Epithelial cell of esophagus (primary cell): ENCODE measurements at places on chromosomes 16 and 17.
A peak's percentile ranks its signal among the peaks of the same experiment; 100 is the strongest.

GRCh38 chr17:16448490-16448889 is 33.1 kb downstream of the TRPV2 start:
- DNase-seq: no peak

- no peak for DNase-seq
Measured at GRCh38 chr17:43405861-43406260, 7.1 kb downstream of the ARL4D start.

DNA sequence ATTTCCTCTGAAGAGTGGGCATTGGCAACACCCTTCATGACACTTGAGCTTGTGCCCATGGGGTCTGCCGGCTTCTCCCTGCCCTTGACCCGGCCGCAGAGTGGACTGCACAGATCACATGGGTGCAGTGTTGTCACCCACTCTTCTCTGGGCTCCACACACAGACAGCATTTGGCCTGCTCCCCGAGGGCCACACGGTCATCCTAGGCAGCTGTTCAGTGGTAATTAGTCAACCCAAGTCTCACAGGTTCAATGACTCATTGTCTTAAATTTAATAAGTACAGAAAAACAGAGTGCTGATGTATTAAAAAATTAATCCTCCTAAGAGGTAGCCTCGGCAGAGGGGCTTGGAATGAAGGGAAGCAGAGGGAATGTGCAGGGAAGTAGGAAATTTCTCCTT is 204.8 kb downstream of the MSI2 start:
- DNase-seq: peak; percentile 65

- DNase-seq: no peak
Measured at GRCh38 chr17:13746404-13746803, 144.7 kb upstream of the HS3ST3A1 start.

DNA sequence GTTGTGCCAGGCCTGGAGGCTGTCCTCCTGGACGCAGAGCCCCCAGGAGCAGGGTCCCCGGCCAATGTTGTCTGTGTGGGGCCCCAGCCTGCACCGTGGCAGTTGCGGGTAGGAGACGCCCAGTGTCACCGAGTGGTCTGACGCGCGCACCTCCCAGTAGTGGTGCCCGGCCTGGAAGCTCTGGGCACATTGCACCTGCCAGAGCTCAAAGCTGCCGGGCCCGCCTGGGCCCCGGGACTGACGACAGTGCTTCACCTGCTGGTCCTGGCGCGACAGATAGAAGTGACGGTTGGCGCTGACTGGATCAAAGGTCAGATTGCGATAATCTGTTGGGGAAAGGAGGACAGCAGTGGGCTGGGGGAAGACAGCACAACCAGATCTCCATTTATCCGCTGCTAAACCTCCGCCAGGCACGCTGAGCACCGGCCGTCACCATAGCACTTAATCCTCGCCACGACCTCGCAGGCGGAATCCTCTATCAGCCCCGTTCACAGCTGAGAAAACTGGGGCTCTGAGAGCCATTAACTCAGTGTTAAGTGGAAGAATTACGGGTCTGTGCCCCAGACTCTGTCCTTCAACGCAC is 5.6 kb downstream of the TRIM65 start:
- DNase-seq: no peak

DNA sequence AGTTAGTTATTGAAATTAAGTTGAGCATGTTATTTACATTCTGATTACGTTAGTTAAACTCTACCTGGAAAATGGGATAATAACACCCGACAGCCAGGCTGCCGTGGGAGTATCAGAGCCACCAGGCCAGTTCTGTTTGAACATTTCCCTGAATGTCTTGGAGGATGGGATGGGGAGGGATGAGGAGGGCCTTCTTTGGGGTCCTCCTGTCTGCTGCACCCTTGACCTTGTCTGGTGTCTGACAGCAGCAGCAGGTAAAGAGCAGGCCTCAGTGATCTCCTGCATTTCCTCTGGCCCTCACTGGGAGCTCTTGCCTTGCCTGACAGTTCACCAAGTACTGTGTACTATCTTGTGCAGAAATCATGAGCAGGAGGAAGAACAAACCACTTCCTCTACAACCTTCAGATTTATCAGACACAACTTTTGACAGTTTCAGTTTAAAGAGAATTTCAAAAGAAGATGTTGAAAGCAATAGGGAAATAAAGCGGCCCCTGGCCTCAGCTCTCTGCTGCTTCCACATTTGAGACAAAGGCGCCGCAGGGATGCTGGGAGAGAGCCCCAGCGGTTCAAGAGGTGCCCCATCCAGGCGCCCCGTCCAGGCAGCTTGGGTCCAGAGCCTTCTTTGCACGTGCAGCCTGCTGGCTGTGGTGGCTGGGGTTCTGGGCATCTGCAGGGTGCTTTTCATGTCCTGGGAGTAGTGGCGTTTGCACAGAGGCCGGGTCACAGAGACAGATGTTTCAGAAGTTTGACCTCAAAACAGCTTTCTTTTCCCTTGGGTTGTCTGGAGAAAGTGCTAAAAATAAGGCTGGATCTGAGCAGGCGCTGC is 25.3 kb downstream of the CMIP start:
- no peak for DNase-seq

DNA sequence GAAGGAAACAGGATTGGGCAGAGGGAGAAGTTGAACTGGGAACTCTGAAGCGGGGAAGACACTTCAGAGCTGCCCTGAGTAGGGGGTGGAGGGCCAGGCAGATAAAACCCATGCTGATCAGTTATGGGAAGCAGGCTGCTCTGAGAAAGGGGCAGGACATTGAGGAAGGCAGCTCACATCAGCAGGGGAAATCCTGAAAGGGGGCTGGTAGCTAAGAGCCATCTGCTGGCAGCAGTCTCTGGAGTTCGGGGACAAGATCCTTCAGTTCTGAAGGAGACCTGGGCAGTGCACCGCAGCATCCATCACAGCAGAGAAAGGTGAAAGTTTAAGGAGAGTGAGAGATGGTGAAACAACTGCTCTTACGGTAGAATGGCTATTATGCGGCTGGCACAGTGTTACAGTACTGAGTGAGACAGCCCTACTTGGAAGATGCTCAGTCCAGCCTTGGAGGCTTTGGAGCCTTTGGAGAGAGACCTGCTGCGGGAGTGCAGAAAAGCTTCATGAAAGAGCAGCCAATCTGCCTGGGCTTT is 5.4 kb upstream of the KIF18B start:
- no peak for DNase-seq

- peak; percentile 74 for DNase-seq
Measured at GRCh38 chr17:19724501-19725420, 8.4 kb upstream of the SLC47A2 start.

GRCh38 chr16:66036793-66037715 is 329.4 kb upstream of the CDH5 start:
- DNase-seq: no peak

GRCh38 chr17:1315409-1315808 is 35.9 kb downstream of the TRARG1 start:
- DNase-seq: no peak

DNA sequence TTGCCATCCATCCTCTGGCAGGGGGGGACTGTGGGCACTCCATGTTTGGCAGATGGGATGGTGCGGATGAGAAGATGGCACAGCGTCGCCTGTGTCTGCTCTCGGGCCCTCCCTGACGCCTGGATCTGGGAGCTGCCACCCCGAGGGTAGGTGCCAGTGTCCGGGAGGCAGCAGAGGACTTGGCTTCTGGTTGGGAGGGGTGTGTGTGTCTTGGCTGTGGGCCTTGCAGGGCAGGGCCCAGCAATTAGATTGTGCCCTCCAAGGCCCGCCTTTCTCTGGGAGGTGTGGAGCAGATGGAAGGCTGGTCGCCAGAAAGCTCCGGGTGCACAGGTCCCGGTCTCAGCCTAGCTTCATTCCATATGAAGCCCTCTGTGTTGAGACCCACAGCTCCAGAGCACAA is 1.4 kb downstream of the RAP1GAP2 start:
- no peak for DNase-seq

DNA sequence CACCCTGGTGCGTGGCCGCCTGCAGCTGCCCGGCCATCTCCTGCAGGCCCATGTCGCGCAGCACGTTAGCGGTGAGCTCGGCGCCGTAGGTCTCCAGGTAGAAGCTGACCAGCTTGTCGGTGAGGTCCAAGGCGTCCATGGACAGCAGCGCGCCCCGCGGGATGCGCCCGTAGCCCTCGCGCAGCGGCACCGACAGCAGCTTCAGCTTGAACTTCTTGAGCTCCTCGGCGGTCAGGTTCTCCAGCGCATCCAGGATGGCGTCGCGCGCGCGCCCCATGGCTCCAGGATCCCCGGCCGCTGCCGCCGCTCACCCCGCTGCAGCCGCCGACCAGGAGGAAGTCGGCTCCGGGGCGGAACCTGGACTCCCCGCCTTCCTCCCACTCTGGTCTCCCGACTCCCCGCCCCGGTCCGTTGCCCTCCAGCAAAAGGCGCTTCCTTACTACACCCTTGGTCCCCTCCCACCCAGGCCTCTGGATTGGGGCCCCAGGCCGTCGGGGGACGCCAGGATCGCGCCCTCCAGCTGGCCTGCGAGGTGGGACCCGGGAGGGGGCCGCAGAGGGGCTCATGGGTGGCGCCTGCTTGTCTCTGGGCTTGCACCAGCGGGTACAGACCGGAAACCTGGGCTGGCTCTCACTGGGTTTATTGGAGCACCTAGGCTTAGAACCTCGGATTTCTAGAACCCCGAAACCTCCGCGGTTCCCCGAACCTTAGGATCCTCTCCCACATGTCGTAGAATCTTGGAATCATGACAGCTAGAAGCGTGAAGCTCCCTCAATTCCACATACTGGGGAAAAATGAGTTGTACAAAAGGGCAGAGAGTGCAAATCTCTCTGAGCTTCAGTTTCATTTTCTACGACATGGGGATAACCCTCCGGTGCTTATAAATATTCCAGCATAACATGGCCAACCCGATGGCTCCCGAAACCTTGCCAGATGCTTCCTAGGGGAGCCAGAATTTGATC is at the start of gene PYCARD:
PYCARD (minus strand) TSS at position 347 of the 962 bp plus-strand sequence; CDS start at position 277, 70 bp downstream.
- DNase-seq: peak; percentile 49

DNA sequence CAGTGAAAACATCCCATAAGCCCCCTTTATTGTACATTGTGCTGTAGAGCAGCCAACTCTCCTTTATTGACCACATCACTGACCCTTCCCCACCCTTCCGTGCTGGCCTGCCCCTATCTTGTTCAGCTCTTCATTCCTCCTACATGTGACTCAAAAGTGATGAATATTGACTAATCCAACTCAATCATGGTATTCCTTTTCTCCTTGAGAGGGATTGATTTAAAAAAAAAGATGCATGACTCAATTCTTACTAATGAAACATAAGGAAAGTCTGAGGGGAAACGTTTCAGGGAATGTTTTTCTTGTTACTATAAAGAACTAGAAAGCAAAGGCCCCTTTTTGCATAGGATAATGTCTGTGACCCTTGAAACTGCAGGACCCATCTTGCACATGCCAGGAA is 125.2 kb upstream of the SOX9 start:
- DNase-seq: peak; percentile 70

GRCh38 chr17:37610971-37611370 is 1.8 kb upstream of the SYNRG start:
- no peak for DNase-seq

DNA sequence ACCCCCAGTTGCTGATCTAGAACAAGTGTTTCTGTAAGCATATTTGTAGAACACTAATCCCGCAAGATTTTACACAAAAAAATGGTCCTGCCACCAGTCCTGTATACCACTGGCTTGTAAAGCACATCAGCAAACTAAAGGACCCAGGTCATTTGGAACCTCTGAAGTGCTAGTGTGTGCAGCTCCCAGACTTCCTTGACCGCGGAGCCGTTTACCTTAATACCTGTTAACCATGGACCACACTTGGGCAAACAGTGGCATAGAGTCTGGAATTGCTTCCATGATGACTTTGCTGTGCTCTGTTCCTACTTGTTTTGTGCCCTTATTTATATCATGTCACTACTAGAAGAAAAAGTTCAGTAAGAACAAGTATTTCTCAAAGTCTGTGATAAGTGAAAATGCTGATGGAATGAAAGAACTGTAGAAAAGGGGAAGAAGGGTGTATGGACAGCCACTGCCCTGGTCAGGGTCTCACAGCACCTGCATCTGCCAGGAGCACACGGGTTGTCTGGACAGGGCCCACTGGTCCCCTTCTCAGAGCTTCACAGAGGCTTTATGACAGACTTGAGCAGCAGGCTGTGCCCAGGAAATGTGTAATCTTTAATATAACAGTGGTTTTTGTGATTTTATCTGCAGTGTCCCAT is 29.3 kb downstream of the ALDH3A2 start:
- DNase-seq: no peak

GRCh38 chr17:28643983-28644786 is 773 bp downstream of the BLTP2 start:
- DNase-seq: peak; percentile 58

GRCh38 chr17:4598776-4599504 is 14.6 kb downstream of the SMTNL2 start:
- DNase-seq: no peak

DNA sequence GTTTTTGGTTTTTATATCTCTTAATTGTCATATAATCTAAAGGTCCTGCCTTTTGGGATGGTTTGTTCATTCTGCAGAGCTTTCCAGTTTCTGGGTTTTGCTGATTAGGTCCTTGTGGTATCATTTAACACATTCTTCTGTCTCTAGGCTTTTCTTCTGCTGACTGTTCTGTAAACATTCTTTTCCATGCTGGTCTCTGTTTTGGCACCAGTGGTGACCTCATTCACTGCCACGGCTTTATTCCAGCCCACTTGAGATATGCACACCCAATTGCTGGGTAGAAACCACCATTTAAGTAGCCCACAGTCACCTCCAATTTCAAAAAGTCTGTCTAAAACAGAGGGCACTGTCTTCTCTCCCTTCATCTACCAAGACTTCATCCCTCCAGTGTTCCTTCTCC is 31.1 kb upstream of the COX10 start:
- DNase-seq: no peak

- no peak for DNase-seq
Measured at GRCh38 chr17:51230306-51230705, 29.5 kb downstream of the MBTD1 start.

DNA sequence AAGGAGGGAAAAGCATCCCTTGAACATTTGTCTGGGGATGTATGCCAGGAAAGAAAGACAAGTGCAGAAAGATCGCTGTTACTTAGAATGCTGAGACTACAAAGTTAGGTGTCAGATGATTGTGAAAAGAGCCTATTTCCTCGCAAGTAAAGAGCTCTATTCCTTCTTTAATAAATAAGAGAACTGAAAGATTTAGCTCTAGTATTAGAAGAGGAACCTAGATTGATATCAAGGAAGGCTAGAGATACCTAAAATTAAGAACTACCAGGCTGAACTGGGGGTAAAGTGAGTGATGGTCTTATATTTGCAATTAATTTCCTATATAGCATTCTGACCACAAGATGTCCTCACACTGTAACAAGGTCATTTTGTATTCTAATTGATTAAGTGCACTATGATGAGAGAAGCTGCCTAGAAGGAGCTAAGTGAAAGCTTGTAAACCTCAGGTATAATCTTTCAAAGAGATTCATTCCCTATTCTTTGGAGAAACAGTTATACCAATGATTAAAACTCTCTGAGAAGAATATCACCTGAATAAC is 62.3 kb downstream of the SSH2 start:
- DNase-seq: no peak

DNA sequence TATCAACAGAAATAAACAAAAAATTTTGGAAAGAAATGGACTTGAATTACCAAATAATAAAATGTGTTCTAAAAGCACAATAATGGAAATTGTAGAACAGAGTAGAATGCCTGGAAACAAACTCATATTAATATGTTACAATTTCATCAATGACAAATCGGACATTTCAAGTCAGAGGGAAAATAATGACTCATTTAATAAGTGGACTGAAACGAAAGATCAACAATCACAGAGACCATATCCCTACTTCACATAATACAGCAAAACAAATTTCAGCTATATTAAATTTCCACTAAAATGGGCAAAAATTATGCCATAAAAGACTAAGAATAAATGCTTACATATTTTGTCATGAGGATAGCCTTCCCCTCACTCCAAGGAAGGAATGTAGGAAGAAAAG is 25.7 kb downstream of the CDYL2 start:
- DNase-seq: no peak
